ENCODE measurements at places on chromosomes 7 and 10. TPM values are rescaled to one million over a fixed set of nuclear protein-coding genes. Genes with fewer than 3 reads are reported as not detected.

- no peak for DNase-seq
- peaks cover 24% of the 10 kb centered on the region for H3K4me1 ChIP-seq
- H3K27me3 ChIP-seq, result no peaks in the 10 kb centered on the region
- no peak overlapping the region for H3K27ac ChIP-seq
Observed at GRCh38 chr7:99461221-99461620, 4.7 kb downstream of the ATP5MF start.

Gene NUTM2B
- total RNA-seq, result 1.1 TPM

DNA sequence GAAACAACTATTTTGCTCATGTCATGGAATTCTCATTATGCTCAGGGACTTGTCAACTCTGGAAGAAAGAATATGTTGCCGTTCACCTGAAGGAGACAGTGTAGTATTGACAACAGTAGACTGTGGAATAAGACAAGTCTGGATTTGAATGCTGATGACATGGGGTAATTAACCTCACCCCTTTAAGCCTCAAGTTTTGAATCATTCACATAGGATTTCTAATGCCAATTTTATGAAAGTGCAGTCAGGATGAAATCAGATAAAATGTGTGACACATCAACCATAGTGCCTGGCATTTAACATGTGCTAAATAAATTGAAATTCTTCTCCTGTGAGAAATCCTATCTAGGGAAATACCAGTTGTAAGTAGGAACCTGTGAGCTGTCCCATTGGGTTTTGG, 305.8 kb downstream of the KIF20B start:
- H3K27me3 ChIP-seq, result no peaks in the 10 kb centered on the region
- no peaks in the 10 kb centered on the region for H3K36me3 ChIP-seq
- no peak for DNase-seq
- no peak overlapping the region for H3K27ac ChIP-seq
- no peak overlapping the region for H3K4me3 ChIP-seq
- no peaks in the 10 kb centered on the region for H3K4me1 ChIP-seq

GRCh38 chr10:13891128-13892000, 304.6 kb downstream of the PRPF18 start:
- no peaks in the 10 kb centered on the region for H3K36me3 ChIP-seq
- H3K4me3 ChIP-seq, result no peak overlapping the region
- peaks cover 66% of the 10 kb centered on the region for H3K27me3 ChIP-seq
- H3K27ac ChIP-seq, result no peak overlapping the region
- no peak for DNase-seq

DNA sequence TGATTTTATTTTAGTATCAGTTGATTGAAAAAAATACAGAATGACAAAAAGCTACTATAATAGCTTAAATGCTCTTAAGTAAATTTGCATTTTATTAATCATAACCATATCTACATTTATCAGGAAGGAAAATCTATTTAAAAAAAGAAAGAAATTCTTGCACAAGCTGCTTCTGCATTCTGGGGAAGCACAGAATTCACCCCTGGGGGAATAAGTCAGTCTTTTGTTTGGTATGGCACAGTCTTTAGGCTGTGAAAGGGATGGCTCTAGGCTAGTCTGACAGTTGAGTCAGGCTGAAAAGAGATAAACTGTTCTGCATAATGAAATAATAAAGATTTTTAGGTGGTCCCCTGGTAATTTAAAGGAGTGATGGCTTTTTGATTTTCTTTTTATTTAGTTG, 37.9 kb downstream of the HTR7 start:
- H3K27ac ChIP-seq, result no peak overlapping the region
- H3K4me3 ChIP-seq, result no peak overlapping the region
- no peaks in the 10 kb centered on the region for H3K36me3 ChIP-seq
- no peaks in the 10 kb centered on the region for H3K4me1 ChIP-seq
- DNase-seq, result no peak

Gene ACSM6
- total RNA-seq, result not detected

- H3K27ac ChIP-seq, result no peak overlapping the region
- peaks cover 15% of the 10 kb centered on the region for H3K4me1 ChIP-seq
- no peaks in the 10 kb centered on the region for H3K36me3 ChIP-seq
- H3K4me3 ChIP-seq, result no peak overlapping the region
Observed at GRCh38 chr7:41938371-41938770, 235.5 kb upstream of the INHBA start.

- no peaks in the 10 kb centered on the region for H3K27me3 ChIP-seq
- H3K27ac ChIP-seq, result no peak overlapping the region
- H3K4me3 ChIP-seq, result no peak overlapping the region
- H3K36me3 ChIP-seq, result peaks cover 49% of the 10 kb centered on the region
Observed at GRCh38 chr7:2974093-2974819, 69.4 kb downstream of the CARD11 start.

GRCh38 chr10:103739039-103739764, 116.2 kb downstream of the SH3PXD2A start:
- no peak overlapping the region for H3K4me3 ChIP-seq
- no peak for DNase-seq
- H3K4me1 ChIP-seq, result peaks cover 8% of the 10 kb centered on the region
- no peaks in the 10 kb centered on the region for H3K27me3 ChIP-seq
- no peaks in the 10 kb centered on the region for H3K36me3 ChIP-seq

- no peak overlapping the region for H3K4me3 ChIP-seq
- peak; percentile 58 for DNase-seq
- H3K27ac ChIP-seq, result peak overlapping the region; percentile 40
- H3K27me3 ChIP-seq, result peaks cover 25% of the 10 kb centered on the region
- H3K4me1 ChIP-seq, result peaks cover 26% of the 10 kb centered on the region
- no peaks in the 10 kb centered on the region for H3K36me3 ChIP-seq
Observed at GRCh38 chr10:101014230-101014884, 14.7 kb downstream of the LZTS2 start.

DNA sequence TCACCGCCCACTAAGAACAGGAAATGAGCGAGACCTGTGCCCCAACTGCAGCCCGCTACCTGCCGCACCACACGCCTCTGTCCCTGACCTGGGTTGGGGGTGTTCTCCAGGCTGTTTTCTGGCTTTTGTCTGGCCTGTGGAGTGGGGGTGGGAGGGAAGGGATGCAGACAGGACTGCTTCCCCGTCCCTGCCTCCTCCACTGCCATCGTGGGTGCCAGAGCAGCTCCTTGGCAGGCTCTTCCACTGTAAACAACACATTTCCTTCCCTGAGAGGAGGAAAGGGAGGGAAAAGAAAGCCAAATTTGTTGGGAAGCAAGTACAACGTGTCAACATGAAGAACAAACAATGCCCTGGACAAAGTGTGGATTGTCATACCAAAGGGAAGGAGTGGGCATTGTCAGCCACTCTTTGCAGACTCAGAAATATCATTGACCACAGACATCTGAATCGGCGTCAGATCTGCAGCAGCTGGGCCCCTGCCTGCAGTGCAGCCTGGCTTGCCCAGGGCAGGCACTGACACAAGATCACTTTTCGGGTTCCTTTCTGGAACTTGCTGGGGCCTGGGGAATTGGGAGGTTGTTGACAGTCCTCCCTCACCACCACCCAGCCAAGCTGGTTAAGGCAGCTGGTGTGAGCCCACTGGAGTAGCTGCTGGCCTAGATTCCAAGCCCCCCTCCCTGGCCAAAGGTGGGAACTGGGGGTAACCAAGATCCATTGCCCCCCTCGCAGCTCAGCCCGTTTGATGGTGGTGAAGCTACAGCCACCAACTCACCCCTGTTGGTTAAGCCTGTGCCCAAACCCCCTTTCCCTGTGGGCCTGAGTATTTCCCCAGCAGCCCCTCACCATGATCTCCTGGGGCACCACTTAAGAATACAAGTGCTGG, 22.6 kb upstream of the TRIM8 start:
- H3K4me1 ChIP-seq, result no peaks in the 10 kb centered on the region
- no peaks in the 10 kb centered on the region for H3K27me3 ChIP-seq
- no peak overlapping the region for H3K27ac ChIP-seq
- no peak overlapping the region for H3K4me3 ChIP-seq
- H3K36me3 ChIP-seq, result peaks cover 4% of the 10 kb centered on the region
- DNase-seq, result no peak

DNA sequence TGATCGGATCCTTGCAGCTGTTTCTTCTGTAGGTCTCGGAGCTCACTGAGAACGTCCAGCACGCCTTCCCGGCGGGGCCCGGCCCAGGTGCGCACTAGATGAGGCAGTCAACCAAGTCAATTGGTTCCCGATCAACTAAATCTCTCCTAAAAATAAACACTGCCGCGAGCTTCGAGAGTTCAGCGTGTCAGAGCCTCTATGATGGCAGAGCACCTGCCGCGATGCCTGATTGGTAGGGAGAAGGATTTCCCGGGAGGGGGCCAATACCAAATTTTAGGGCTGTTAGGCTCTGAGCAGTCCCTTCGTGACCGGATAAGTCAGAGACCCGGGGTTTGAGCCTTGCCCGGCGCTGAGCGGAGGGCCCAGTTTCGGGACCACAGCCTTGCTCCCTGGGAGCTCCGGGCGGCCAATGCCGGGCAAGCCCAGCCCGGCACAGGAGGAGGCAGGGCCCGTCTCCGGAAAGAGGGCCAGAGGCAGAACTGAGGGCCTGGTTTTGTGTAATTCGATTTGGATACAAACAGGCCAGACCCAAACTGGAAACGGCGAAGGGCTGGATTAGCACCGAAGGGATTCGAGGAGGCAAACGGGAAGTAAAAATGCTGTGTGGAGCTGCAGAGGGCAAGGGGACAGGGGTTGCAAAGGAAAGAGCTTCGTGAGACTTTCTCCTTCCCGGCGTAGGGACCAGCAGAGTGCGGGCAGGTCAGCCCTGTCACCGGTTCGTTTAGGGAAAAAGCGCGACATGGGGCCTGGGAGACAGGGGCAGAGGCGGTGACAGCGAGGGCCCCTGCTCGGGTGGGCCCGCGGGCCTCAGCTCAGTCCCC, 569 bp downstream of the SLC26A5 start:
- H3K4me3 ChIP-seq, result peak overlapping the region; percentile 69
- no peak overlapping the region for H3K27ac ChIP-seq
- H3K36me3 ChIP-seq, result no peaks in the 10 kb centered on the region
- H3K27me3 ChIP-seq, result peaks cover 65% of the 10 kb centered on the region

- no peaks in the 10 kb centered on the region for H3K36me3 ChIP-seq
- no peaks in the 10 kb centered on the region for H3K4me1 ChIP-seq
- no peak overlapping the region for H3K4me3 ChIP-seq
- H3K27me3 ChIP-seq, result no peaks in the 10 kb centered on the region
- H3K27ac ChIP-seq, result no peak overlapping the region
Observed at GRCh38 chr7:14196555-14196954, 207.1 kb upstream of the ETV1 start.

DNA sequence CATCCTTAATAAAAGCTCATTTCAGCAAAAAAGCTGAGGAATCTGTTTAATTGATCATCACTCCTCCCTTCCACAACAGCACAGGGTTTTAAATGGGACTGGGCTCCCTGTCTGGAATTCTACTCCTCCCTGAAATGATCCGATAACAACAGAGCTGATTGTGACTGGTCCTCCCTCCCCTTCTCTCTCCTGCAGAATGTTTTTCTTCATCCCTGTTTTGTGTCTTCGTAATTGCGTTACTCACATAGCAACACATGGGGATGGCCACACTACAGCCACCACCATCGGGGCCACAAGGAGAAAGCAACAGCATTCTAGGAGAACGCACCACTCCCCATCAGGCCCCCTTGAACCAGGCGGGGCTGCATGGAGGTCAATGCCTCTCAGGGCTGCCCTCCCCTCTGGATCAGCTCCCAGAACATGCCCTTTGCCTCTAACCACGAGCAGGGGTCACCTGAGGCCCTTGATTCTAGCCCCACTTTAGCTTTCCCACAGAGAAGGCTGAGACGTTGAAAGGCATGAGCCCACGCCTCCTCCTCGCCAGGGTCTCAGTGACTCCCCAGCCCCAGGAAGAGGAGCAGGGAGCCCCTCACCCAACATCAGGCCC, 152.6 kb downstream of the PLXNA4 start:
- peaks cover 16% of the 10 kb centered on the region for H3K4me1 ChIP-seq
- H3K36me3 ChIP-seq, result peaks cover 8% of the 10 kb centered on the region
- no peak for DNase-seq
- no peak overlapping the region for H3K4me3 ChIP-seq
- H3K27ac ChIP-seq, result no peak overlapping the region
- H3K27me3 ChIP-seq, result peaks cover 26% of the 10 kb centered on the region

Gene OPN1SW
- total RNA-seq, result not detected

GRCh38 chr10:77647543-77648293, 10.1 kb upstream of the KCNMA1 start:
- no peaks in the 10 kb centered on the region for H3K36me3 ChIP-seq
- no peak for DNase-seq
- no peaks in the 10 kb centered on the region for H3K4me1 ChIP-seq

- DNase-seq, result peak; percentile 83
- H3K27me3 ChIP-seq, result peaks cover 50% of the 10 kb centered on the region
- H3K27ac ChIP-seq, result no peak within 1 kb of the TSS
- H3K4me3 ChIP-seq, result peak within 1 kb of the TSS; percentile 76
- no peaks in the 10 kb centered on the region for H3K36me3 ChIP-seq
Observed at GRCh38 chr7:48035301-48035966, at the start of gene C7orf57. Gene C7orf57, plus strand, starts transcription at chr7:48035543. Its CDS starts 766 bp downstream, at chr7:48036309.

Gene NHLRC2
- total RNA-seq, result 26.0 TPM
